ENCODE measurements at places on chromosomes 7 and 10.

GRCh38 chr10:94524146-94524545 lies 21.4 kb upstream of the HELLS start:
- DNase-seq: no peak

- DNase-seq: no peak
Observed at GRCh38 chr7:7104314-7104698, 78.0 kb upstream of the C1GALT1 start.

DNA sequence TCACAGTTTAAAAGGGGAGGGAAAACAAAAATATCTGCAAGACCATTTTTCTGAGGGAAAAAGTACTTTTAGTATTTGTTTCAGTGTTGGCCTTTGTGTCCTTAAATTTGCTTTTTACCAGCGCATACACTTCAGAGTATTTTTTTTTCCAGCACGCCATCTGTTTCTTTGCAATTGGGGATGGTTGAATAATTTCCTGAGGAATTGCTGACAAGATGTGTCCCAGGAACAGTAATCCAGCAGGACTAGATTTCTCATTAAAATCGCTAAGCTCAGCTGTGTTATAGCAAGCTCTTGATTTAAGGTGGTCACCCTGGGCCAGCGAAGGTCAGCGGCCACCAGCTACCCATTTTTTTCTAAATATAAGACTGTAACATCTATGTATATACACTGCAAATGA lies 156.9 kb upstream of the RHOBTB1 start:
- no peak for DNase-seq

GRCh38 chr10:5736591-5736990 lies 52.0 kb downstream of the TASOR2 start:
- DNase-seq: no peak

DNA sequence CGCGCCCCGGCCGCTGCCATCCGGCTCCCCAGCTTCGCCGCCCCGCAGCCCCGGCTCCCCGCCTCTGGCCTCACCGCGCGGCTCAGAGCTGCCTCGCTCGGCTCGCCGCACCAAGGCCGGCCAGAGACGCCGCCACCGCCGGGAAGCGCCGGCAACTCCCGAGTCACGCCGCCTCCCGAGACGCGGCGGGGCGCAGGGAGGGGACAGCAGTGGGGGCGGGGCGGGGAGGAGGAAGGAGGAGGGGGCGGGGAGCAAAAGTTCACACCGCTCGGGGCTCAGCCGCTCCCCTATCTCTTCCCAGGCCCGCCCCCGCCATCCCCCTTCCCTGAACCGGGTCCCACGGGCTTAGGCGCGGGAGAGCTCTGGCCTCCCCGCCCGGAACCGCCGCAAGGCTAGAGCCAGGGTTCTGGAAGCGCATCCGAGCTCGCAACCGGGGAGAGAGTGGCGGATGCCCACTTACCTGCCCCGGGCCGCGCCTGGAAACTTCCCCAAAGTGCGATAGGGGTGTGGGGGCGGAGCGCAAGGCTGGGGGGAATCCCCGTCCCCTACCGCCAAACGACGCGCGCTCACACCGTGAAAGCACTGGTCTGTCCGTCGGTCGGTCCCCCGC lies 1.0 kb downstream of the CHST15 start:
- DNase-seq: no peak

- no peak for DNase-seq
Observed at GRCh38 chr10:76257816-76258215, 826.4 kb downstream of the LRMDA start.

- no peak for DNase-seq
Observed at GRCh38 chr10:107767185-107767584, 602.7 kb upstream of the SORCS1 start.

DNA sequence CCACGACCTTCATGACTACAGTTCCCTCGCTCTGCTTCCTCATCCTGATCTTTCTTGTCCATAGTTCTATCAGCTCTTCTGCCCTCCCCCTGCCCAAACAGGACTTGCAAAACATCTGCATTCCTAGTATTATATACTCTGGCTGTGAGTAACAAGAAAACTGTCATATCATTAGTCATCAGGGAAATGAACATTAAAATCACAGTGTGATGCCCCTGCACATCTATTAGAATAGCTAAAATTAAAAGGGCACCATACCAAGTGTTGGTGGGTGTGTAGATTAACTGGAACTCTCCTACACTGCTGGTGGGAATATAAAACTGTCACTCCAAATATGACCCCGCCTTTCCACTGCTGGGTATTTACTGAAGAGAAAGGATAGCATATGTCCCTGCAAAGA lies 141.8 kb downstream of the C7orf25 start:
- no peak for DNase-seq

- DNase-seq: no peak
Observed at GRCh38 chr10:117884093-117884492, 162.6 kb downstream of the RAB11FIP2 start.

DNA sequence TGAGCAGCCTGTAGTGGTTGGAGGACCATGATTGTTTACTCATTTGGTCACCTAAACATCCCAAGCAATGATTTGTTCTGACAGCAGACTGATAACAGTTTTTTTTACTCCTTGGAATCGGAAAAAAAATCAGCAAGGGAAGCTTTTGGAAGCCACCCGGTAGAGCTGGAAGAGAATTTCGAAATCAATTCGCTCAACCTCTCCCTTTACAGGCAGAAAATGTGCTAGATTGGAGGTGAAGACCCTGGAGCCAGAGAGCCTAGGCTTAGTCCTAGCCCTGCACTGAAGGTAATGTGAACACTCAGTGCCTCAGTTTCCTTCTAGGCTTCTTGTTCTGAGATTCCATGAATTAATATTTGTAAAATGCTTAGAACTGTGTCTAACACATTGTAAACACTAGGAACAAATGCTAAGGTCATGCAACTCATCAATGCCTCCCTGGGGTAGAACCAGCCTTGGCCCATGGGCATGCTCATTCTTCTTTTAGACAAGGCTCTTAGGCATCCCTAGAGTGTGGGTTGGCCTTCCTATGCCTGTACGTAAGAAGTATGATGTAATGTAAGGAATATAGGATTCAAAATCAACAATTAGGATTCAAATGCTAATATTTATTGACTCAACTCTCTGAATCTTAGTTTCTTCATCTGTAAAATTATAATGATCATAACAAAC lies 52.7 kb downstream of the MET start:
- DNase-seq: no peak

DNA sequence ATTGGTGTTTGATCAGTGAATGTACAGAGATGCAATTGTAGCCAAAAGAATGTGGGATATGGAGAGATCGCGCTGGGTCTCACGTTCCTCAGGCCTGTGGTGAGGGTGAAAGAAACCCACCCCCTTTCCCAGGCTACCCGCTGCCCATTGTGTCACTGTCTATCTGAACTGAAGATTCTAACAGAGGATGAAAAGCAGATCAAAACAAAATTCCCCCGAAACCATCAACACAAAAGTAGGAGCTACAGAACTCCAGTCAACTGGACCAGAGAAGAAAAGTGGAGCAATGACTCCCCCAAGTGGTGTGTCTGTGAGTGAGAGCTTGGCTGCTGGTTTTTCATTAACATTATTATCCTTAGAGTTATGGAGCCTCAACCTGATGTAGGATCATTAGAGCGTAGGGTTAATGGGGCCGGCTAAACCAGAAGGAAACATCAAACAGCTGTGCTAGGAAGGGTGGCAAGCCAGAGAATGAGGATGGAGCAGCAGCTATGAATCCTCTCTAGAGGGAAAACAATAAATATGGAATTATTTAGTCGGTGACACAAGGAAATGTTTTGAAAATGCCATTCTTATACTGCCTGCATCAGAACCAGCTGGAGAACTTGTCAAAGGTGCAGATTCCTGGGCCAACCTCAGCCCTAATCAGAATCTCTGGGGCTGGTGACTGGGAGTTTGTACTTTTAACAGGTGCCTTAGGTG lies 38.3 kb downstream of the AKR1B1 start:
- no peak for DNase-seq

DNA sequence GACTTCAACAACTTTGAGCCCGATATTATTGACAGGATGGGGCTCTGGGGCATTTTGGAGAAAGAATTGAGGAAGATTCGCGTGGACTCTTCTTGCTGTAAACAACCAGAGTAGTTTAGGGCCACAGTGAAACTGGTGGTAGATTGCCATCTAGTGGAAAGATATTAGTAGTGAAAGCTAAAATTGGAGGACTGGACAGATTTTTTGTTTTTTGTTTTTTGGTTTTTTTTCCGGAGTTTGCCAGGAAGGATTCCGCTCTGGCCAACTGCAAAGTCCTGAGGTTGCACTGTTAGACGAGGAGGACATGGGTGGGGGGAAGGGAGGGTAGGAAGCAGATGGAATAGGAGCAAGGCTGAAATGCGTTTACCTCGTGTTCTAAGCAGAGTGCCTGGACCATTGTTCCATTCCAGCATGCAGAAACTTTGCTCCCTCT lies 11.7 kb downstream of the NOBOX start:
- no peak for DNase-seq

- no peak for DNase-seq
Observed at GRCh38 chr10:21452203-21452602, 73.3 kb downstream of the SKIDA1 start.

DNA sequence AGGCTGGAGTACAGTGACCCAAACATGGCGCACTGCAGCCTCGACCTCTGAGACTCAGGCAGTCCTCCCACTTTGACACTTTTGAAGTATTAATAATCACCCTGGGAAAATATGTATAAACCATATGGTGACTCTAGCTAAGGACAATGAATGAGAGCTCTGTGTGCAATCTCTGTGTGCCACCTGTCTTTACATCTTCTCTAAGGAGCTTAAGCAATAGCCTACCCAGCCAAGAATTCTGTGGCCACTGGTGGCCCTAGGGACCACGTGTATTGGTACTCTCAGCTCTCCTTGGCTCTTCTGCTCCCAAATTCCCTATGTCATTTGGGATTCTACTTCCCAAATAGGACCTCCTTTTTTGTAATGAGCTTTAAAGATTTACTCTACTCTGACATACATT lies 23.7 kb downstream of the FGF8 start:
- DNase-seq: no peak

GRCh38 chr10:63922468-63923284 lies 401.5 kb downstream of the REEP3 start:
- DNase-seq: no peak

DNA sequence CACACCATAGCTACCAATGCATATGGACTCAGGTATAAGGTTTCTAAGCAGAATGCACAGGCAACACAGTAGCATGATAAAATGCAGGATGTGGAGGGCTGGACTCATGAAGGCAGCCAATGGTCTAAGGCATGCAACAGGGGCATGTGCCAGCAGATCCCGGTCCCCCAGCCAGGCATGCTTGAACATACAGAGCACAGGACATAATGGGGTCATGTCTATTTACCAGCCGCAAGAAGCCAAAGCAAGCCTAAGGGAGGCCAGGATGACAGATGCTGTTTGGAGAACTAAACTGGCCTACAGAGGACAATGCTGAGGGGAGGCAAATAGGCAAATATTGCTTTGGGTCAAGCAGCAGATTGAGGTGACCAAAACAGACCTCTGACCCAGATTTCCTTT lies 60.0 kb upstream of the PDLIM1 start:
- DNase-seq: no peak

DNA sequence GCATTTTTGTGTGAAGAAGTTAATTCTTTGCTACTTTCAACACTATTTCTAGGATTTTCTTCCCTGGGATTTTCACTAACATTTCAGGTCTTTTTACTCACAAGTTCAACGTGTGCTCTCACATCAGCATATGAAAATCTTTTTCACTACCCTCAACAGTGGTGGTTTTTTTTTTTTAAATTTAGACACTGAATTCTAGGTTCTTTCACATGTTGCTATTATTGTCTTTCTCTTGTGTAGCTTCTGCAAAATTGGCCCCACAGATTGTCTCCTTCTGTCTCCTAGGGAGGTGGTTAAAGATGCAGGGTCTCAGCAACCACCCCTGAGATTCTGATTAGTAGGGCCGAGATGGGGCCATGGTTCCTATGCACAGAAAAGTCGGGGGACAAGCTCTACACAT lies 165.0 kb upstream of the GPR26 start:
- no peak for DNase-seq

DNA sequence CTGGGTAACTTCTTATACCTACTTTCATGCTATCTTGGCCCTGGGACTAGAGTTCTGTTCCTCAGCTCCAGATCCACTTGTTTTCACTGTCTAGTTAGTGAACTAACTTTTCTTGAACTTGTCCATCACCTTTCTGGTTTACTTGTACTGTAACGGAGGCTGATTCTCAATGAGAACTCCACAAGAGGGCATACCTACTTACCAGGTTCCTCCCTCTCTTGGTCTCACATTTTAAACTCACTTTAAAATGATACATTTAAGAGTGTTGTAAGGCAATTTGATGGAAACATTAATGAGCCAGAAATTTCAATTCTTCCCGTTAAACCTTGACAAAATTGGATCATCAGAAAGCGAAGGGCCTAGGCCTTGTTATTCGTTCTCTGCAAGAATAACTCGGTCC lies 111.6 kb downstream of the MAGI2 start:
- no peak for DNase-seq

DNA sequence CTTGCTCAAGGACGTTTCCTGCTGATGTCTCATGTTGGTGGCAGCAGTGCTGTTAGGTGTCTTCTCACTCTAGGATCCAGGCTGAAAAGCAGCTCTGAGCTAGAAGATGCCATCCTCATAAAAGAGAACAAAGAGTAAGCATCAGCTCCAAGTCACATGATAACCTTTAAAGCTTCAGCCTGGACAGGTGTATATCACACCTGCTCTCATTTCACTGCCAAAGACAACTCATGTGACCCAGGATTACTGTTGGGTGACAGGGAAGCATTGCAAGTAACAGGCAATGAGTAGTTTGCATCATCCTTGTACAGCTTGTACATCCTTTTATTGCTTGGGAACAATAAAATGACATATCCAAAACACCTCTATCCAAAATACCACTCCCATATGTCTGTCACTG lies 423.4 kb upstream of the DPP6 start:
- DNase-seq: no peak

DNA sequence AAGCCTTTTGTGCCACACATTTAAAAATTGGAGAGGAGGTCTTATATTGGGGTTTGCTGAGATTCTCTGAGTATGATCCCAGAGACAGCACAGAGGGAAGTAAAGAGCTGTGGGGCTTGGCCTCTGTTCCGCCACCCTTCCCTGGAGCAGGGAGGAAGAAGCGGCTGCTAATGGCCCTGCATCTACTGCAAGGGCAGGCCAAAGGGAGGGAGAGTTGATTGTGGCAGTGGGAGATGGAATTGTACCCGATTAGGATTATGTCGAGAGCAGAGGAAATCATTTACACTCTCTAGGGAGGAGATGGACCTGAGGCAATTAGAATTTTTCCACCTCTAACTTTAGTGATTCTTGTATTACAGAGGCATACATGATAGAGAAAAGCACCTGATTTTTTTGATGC lies 28.8 kb downstream of the CYP17A1 start:
- no peak for DNase-seq

All from activated T-helper 1 cell treated with anti-CD3 and anti-CD28 coated beads, Interleukin-2, amount 50 U/mL, for 16 hours (primary cell).